ENCODE measurements at places on chromosomes 16 and 17.

GRCh38 chr16:81583893-81584631 is 139.5 kb downstream of the CMIP start:
- DNase-seq: no peak

DNA sequence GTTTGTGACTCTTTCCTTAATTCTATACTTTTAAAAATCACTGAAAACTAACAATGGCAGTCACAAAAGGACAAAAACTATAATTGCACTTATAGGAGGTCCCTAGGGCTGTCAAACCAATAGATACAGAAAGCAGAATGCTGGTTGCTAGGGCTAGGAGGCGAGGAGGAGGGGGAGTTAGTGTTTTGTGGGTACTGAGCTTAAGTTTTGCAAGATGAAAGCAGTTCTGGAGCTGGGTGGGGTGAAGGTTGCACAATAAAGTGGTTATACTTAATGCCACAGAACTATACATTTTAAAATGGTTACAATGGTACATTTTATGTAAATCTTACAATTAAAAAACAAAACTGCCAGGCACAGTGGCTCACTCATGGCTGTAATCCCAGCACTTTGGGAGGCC is 27.3 kb downstream of the NUBP1 start:
- DNase-seq: no peak

GRCh38 chr17:31687505-31688126 is 171.4 kb downstream of the COPRS start:
- no peak for DNase-seq

- no peak for DNase-seq
Observed at GRCh38 chr17:81482673-81483072, 29.9 kb downstream of the ACTG1 start.

DNA sequence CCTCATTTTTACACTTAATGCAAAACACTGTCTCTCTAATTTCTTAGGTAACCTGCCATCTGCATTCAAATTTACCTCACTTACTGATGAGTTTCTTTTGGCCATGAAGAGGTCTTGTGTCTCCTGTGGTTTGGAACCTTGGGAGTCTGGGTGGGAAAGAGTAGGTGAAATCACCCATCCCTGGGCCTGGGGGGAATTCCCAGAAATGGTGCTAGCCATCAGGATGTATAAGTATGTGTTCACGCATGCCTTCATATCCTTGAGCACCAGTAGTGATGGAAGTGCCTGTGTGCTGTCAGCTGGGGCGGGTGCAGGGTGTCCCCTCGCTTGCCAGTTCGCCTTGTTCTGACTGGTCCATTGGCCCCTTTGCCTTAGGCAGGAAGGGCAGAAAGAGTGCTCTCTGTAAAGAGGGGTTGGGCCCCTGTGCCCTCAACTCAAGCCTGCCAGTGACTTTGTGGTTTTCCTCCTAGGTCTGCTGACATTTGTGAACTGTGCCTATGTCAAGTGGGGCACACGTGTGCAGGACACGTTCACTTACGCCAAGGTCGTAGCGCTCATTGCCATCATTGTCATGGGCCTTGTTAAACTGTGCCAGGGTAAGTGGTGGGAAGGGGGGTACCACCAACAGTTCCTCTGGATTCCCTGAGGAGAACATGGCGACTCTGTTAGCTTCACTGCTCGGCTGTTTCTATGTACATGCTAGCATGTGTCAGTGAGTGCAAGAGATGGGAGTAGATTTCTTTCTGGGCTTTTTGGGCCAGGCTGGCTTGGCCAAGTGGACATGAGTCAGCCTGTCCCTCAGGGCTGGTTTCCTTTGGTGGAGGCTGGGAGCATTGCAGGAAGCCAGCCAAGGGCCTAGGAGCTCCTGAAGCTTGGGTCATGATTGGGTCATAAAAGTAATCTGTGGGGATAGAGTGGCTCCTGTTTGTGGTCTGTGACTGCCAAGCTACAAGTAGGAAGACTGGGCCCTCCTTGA is 23.2 kb downstream of the SLC7A6OS start:
- no peak for DNase-seq

- peak; percentile 55 for DNase-seq
Observed at GRCh38 chr17:40075201-40075941, 12.6 kb downstream of the THRA start.

GRCh38 chr17:50110591-50111349 is 15.6 kb downstream of the PDK2 start:
- no peak for DNase-seq

- no peak for DNase-seq
Observed at GRCh38 chr16:73066331-73066926, 18.5 kb upstream of the ZFHX3 start.

- no peak for DNase-seq
Observed at GRCh38 chr16:77890075-77890474, 101.7 kb downstream of the VAT1L start.

DNA sequence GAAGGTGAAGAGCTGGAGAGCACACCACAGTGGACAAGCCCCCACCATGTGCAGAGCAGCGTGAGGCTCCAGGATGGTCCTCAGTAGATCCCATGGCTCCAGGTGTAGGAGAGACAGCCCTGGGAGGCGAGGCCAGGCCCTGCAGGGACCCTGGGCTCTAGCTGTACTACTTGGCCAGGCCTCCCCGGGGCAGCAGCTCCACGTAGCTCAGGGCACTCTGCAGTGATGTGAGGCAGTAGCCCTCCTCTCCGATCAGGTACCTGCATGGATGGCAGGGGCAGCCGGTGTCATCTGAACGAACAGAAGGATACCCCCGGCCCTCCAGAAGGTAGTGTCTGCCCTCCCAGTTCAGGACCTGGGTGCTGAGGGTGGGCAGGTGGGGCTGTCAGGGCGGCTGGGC is 6.2 kb upstream of the SPATA2L start:
- DNase-seq: no peak

GRCh38 chr16:26705346-26705745 is 361.4 kb upstream of the C16orf82 start:
- DNase-seq: no peak

DNA sequence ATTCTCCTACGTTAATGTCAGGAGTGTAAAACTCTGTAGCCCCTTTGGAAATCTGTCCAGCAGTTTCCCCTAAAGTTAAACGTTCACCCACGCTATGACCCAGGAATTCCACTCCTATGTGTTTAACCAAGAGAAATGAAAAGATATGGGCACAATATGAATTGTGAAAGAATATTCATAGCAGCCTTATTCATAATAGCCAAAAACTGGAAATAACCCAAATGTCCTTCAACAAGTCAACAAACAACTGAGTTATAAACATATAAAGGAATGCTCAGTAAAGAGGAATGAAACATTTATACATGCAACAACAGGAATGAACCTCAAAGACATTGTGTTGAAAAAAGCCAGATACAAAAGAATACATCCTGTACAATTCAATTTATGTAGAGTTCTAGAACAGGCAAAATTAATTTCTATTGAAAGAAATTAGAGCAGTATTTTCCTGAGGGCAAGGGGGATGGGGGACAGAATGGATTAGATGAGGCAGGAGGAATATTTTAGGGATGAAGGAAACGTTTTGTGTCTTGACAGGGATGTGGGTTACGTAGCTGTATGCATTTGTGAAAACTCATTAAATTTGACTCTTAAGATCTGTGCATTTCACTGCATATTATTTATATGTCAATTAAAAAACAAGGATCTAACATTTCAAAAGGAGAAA is 286.7 kb upstream of the CDH5 start:
- no peak for DNase-seq

- no peak for DNase-seq
Observed at GRCh38 chr16:67518676-67519075, 10.0 kb upstream of the RIPOR1 start.

- no peak for DNase-seq
Observed at GRCh38 chr16:2475413-2476344, 752 bp downstream of the TBC1D24 start.

DNA sequence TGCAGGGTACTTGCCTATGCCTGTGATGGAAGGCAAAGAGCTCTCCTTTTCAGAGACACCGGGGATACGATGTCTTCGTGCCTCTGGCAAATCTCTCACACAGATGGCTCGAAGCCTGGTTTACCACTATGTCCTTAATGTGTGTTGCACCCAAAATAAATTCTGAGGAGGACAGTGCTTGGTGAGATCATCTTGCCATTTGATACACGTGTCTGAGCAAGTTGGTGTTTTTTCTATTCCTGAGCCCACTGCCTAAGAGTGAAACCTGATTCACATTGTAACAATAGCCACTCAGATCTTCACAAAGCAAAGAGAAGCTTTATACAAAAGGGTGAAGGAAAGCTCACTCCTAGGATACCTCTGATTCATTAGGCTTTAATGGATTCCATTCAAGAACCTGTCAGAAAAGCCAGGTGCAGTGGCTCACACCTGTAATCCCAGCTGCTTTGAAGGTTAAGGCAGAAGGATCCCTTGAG is 33.1 kb upstream of the AKAP1 start:
- no peak for DNase-seq

DNA sequence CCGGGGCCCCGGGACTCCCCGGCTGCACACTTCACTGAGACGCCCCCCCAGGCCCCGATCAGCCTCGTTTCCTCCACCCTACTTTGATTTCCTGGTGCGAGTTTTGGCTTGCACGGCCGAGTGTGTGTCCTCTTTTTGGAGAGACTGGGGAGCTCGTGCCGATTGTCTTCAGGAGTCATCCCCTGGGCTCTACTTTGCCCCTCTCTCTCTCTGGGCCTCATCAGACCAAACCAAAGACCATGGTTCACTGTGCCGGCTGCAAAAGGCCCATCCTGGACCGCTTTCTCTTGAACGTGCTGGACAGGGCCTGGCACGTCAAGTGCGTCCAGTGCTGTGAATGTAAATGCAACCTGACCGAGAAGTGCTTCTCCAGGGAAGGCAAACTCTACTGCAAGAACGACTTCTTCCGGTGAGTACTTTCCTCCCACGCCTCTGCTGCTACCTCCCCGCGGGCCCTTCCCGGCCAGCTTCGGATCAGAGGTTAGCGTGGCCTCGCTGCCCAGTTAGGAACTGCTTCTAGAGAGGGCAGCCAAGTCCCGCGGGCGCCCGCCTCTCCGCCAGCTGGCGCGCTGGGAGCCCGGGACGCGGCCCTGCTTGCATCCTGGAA is 787 bp downstream of the LHX1 start:
- no peak for DNase-seq

DNA sequence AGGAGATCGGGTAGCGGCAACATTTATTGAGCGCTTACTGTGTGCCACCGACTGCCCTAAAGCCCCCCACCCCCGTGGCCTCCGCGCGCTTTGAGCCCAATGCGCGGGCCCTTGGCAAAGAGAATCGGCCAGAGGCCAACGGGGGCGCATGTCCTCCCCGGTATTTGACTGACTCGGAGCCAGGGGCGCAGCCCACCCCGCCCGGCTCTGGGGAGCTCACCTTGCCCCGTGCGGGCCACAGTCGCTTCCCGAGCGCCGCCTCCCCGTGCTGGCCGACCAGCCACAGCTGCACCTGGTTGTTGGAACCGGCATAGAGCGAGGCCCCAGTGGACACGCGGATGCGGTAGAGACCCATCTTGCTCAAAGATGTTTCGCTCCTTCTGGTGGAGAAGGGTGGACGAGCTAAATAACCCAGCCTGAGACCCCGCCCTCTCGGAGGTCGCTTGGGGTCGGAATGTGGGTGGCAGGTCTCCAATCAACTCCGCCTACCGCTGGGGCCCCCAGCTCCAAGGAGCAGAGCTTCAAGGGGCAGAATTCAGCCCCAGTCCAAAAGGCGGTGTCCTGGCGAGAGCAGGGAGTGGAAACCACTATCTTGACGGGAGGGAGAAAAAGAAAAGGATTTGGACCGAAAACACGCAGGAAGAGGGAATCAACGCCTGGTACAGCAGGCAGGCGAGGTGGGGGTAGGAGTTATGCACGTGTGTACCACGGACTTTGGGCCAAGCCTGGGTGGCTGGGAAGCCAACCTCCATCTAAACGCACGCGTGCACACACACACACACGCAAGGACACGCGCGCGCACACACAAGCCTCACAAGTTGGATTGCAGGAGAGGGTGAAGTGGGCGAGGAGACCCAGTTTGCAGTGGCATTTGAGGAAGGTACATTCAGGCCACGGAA is at the start of gene ALOX15:
Gene ALOX15 (minus strand): TSS at position 382 of the 899 bp plus-strand sequence. CDS start 27 bp downstream, at position 355.
- DNase-seq: no peak

DNA sequence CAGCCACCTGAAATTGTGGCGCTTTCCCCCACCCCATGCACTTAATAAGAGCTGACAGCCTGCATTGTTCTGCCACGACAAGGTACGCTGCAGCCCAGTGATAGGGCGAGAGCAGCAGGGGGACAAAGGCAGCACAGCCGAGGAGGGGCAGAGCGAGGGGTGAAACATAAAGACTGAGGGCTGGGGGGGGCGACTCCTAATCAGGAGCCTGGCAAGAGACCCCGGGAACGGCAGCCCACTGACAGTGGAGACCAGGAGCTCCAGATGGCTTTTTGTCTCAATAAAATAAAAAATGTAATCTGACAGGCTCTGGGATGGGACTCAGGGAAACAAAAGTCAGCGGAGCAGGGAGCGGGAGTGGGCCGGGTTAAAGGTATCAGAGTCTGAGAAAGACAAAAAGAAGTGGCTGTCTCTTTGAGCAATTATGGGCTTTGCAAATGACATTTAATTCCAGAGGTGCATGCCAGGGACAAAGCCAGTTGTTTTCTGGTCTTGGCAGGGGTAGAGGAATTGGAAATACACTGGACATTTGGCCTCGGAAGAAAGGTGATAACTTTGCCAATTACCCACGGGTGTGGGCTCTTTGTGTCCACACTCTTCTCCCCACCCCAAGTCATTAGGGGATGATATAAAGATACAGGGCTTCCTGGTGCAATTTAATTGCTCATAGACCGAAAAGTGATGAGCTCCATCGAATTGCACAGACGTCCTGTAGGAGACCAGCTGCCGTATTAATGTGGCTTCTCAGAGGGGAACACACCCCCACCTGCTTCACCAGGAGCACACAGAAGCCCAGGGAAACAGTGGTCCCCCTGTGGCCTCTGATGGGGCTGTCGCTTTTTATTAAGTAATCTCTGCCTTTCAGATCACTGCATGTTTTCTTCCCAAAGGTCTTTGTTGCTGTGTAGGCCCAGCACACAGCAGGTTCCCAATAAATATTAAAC is 17.6 kb upstream of the CCDC182 start:
- DNase-seq: no peak

GRCh38 chr17:68290268-68290954 is 516 bp downstream of the SLC16A6 start:
- DNase-seq: no peak

DNA sequence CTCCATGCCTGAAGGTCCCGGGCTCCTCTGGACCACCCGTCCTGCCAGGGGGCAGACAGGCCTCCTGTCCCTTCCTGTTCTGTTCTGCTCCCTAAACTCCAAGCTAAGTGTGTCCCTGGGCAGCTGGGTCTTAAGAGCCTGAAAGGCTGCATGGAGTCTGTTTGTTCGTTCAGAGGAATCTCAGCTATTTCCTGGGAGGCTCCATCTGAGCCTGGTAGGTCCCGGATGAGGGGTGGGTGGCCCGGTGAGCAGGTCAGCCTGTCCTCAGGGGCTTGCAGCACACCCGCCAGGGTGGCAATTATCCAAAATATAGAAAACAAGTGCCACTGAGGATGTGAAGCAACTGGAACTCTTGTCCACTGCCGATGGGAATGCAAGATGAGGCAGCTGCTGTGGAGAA is 12.6 kb downstream of the ACTG1 start:
- no peak for DNase-seq

GRCh38 chr17:15909481-15909991 is 35.4 kb upstream of the ADORA2B start:
- DNase-seq: no peak

GRCh38 chr17:27445971-27446370 is 10.3 kb upstream of the KSR1 start:
- no peak for DNase-seq
